ENCODE measurements at places on chromosomes 5 and 9. TPM values are rescaled to one million over a fixed set of nuclear protein-coding genes. Genes with fewer than 3 reads are reported as not detected.

The RBM18 gene
- total RNA-seq = 17.5 TPM

The EPB41L4A gene
- total RNA-seq = 130 TPM

The SOX30 gene
- total RNA-seq = 0.18 TPM

The PCDHA1 gene
- 7.5 TPM for total RNA-seq

The TRIM52 gene
- 19.9 TPM for total RNA-seq

The SLC36A3 gene
- not detected for total RNA-seq

The KCNV2 gene
- total RNA-seq = not detected

The SPATA31A3 gene
- total RNA-seq = not detected

The TAS2R1 gene
- 0.45 TPM for total RNA-seq

The SHISAL2B gene
- total RNA-seq = not detected

All from cerebellum (tissue), 4 donors.